ENCODE measurements at places on chromosomes 5 and 9. TPM values are rescaled to one million over a fixed set of nuclear protein-coding genes. Genes with fewer than 3 reads are reported as not detected.

- peak; percentile 47 for DNase-seq
These were observed 550.0 kb downstream of the PTPRD start for GRCh38 chr9:10062629-10063395.

DNA sequence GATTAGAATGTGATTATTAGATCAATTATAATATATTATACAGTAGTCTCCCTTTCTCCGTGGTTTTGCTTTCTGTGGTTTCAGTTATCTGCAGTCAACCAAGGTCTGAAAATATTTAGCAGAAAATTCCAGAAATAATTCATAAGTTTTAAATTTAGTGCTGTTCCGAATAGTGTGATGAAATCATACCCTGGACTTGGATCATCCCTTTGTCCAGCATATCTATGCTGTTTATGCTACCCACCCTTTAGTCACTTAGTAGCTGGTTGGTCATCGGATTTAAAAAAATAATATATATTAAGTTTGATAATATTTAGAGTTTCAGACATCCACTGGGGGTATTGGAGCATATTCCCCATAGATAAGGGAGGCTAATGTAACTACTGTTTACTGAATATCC is 19.6 kb downstream of the RMI1 start:
- DNase-seq = peak; percentile 38

DNA sequence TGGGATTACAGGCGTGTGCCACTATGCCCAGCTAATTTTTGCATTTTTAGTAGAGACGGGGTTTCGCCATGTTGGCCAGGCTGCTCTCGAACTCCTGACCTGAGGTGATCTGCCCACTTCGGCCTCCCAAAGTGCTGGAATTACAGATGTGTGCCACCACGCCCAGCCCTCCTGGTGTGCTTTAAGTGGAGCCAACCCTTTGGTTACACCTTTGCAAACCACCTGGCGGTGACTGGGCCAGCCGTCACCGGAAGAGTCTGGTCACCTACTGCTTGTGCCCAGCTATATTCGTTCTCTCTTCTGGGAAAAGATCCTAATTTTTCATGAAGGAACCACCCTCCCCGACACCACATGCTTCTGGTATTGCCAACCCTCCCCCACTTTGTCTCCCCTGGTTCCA is 35.9 kb downstream of the COL23A1 start:
- no peak for DNase-seq

- DNase-seq = no peak
These were observed 83.7 kb downstream of the PCSK5 start for GRCh38 chr9:75974016-75974766.

The BHMT gene
- total RNA-seq = not detected
